Stimulated activated CD4-positive, alpha-beta T cell treated with anti-CD3 and anti-CD28 coated beads, Interleukin-1b, Interleukin-23, amount 100 ng/mL, for 1 hour (primary cell): ENCODE measurements at places on chromosomes 13 and 19.

GRCh38 chr19:15701757-15702533 lies 25.9 kb upstream of the OR10H2 start:
- no peak for DNase-seq

DNA sequence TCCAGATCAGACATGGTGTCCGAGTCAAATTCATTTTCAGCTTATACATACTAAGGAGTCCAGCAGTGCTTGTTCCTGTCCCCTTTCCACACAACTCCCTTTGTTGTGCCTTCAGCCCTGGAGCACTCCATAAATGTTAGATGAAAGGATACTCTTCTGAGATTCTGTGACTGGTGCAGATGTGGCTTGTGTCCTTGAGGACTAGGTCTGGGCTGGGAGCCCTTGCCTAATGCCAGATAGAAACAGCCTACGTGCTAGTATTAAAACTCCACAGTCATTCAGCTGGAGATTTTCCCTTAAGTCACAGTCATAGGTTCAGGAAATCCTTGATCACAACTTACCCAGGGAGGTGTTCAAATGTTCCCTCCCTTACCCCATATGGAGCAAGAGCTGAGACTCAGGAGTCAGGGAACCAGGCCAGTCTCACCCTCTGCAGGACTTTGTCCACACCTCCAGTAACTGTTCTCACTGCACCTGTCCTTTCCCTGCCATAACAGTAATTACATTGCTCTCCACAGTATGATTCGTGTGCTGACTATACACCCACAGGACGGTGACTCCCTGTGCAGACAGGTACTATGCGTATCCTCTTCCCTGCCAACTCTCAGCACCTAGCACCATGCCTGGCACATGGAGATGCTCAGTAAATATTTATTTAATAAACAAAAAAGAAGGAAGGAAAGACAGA lies 15.5 kb upstream of the SERPINE3 start:
- DNase-seq: no peak

DNA sequence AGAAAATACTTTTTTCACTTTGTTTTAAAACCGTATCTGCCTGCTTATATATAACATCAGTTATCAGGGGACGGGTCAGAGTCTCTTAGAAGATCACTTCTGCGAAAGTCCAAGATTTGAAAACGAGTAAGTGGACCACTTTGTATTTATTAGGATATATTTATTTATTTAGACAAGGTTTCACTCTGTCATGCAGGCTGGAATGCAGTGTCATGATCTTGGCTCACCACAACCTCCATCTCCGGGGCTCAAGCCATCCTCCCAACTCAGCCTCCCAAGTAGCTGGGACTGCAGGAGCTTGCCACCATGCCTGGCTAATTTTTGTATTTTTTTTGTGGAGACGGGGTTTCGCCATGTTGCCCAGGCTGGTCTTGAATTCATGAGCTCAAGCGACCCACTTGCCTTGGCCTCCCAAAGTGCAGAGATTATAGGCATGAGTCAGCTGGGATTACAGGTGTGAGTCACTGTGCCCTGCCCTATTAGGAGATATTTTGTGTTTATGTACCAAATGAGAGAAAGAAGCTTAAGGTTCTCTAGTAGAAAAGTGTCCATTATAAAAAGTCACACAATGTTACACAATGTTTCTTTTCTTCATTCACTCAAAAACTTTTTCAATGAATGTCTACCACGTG lies 39.5 kb downstream of the RASL11A start:
- DNase-seq: no peak

GRCh38 chr13:86825410-86825809 lies 845.8 kb upstream of the SLITRK5 start:
- DNase-seq: no peak

DNA sequence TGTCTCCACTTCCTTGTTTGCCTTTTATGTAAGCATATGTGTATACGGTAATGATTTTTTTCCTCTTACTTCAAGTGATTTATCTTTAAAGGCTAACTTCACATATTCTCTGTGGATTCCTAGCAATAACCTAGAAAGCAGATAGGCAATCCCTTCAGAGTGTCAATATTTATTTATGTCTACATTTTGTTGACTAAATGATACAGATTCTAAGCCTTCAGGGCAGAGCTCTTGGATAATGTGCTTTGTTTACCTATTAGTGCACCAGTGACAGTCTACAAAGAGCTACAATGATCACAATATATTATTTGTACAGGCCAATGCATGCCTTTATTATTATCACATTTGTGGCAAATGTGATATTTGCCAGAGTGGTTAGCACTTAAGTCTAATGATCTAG lies 406.2 kb downstream of the EFNB2 start:
- no peak for DNase-seq
